H4 (cell line): ENCODE measurements at places on chromosomes 5 and 9.

DNA sequence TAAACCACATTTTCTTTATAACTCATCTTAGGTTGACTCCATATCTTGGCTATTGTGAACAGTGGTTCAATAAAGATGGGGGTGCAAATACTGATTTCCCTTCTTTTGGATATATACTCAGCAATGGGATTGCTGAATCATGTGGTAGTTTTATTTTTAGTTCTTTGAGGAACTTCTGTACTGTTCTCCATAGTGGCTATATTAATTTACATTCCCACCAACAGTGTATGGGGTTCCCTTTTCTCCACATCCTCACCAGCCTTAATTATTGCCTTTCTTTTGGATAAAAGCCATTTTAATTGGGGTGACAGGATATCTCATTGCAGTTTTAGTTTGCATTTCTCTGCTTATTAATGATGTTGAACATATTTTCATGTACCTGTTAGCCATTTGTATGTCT lies 107.7 kb upstream of the EQTN start:
- no peak for DNase-seq

GRCh38 chr9:79334001-79334400 lies 237.8 kb upstream of the TLE4 start:
- no peak for DNase-seq

DNA sequence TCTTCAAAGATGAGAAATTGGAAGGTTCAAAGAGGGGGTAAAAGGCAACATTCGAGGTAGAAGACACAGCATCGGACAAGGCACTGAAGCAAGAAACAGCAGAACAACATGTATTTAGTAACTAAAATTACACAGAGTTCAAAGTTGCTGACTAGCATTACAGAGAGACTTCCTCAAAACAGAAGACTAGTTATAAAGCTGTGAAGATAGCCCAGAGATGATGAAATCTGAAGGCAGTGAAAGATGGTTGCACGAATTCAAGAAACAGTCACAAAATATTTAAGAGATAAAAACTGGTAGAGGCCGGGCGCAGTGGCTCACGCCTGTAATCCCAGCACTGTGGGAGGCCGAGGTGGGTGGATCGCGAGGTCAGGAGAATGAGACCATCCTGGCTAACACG lies 16.3 kb downstream of the MAPKAP1 start:
- no peak for DNase-seq

DNA sequence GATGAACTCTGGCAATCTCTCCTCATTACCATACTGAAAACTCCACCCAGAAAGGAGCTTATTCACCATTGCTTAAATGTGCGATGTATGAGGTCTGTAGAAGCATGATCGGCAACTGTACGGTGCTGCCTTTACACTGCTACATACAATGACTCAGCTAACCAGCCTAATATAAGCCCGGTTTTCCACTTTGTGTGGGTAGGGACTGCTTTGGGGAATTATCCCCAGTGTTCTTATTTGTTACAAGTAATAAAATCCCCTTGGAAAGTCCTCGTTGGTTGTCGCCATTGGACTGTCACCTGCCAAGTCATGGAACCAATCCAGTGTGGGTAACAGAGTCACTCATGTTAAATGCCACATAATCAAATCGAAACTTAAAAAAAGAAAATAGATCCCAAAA lies 23.5 kb upstream of the TENT2 start:
- DNase-seq: no peak

GRCh38 chr9:91144769-91145168 lies 216.9 kb downstream of the AUH start:
- DNase-seq: no peak
